CD4-positive, alpha-beta T cell treated with Interleukin-17A for 4 hours (primary cell): ENCODE measurements at places on chromosomes 13 and 19.

GRCh38 chr19:32862741-32863140, 6.8 kb downstream of the SLC7A9 start:
- DNase-seq = no peak

DNA sequence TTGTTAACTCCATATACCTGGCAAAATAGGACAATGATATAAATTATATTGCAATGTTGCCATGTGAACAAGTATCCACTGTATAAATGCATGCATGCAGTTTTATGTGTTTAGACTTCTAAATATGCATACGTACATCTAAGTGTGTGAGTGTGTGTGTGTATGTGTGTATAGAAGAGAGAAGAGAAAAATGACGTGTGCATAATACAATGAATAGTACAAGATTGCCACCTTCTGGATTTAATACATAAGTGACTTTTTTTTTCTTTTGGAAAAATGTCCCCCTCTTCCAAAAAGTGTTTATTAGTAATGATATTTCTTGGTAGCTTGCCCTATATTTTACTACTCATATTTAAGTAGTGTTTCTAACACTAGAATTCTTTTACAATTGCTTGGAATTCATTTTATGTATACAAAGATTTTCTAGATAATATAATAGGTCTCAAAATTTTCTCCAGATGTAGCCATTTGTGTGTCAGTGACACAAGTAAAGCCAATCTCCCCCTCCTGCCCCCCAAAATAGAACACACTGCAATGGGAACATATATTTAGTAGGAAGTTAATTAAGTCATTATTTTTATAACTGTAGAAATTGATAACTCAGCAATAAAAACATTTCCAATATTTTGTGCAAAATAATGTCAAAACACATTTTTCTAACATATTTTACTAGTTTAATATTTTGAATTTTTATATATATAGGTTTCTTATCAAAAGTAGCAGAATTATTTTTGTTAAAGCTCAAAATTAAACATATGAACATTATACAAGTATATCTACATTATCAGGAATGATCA, 783.3 kb upstream of the ATXN8OS start:
- no peak for DNase-seq

- DNase-seq = no peak
These were observed 41.9 kb downstream of the ADPRHL1 start for GRCh38 chr13:113411216-113412023.

DNA sequence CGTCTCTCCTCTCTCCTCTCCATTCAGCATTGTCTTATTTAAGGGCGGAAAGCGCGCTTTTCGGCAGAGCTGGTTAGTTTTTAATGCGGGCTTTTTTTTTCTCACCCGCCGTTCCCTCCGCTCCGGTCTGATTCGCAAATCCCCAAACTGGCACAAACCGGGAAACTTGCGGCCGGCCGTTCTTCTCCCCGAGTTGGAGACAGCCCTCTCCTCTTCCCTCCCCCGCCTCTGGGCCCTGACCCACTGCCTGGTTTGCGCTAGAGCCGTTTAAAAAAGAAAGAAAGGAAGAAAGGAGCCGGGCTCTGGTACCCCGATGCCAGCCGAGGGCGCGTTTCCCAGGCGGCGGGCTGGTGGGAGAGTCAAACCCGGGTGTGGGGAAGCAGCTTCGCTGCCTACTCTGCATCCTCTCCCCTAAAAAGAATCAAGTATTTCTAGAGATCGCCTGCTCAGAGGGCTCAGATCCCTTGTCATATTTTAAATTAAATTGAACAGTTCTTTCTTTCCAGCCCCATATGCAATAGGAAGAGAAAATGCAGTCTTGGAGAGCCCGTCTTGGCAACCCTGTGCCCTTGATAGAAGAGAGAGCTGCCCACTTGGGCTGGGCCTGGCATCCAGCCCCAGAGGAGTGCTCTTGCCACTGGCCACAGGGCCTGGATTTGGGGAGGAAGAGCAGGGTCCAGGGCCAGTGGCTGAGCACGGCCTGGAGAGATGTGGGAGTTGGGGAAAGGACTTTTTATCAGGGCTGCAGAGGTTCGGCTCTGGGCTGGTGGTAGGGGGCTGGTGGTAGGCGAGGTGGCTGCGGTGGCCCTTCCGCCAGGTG, 19.0 kb downstream of the NFIX start:
- no peak for DNase-seq

DNA sequence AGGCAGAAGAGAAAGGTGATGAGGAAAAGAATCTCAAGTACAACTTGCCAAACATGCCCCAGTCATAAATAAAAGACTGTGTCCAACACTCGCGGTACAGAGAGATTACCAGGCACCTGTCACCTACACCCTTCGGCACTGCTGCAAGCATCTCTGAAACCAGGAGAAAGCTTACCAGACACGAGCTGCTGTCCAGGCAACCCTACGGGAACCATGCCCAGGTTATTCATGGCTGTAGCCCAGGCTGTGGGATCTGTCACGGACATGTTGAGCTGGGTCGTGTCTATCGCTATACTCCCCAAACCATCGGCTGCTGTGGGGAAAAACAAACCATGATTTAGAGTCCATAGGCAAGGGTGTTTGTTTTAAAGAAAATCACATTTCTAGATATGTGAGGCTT, 375.0 kb downstream of the ENOX1 start:
- DNase-seq = no peak

GRCh38 chr13:42328672-42329071, 56.7 kb downstream of the AKAP11 start:
- no peak for DNase-seq

DNA sequence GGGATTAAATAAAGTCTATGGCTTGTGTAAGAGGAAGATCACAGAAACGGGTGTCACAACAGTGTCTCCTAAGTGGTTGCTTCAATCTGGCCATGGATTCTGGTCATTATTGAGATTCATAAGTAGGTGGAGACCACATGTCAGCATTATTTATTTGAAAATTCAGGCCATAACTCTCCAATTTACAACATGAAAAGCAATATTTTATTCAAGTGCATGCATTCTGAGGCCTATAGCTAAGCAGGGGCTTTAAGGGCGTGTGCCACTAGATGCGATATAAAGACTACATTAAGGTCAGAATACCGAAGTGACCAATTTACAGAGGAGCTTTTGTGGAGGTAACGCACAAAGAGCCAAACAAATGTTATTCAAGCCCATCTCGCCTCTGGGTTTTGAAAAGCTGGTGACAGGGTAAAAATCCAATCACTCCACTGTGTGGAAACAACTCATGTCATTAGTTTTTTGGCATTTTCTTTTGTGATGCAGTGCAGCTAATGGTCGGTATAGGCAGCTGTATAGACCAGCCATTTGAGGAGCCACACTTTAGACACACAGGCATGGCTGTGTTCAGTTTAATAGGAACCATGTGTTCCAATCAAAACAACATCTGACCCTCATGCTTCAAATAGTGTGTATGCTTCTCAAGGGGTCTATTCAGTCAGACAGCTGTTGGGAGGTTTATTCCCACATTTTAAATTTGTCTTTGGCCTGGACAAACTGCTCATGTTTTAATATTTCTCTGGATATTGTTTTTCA, 123.7 kb downstream of the KL start:
- no peak for DNase-seq

GRCh38 chr19:4516939-4517300, 1.4 kb downstream of the PLIN4 start:
- no peak for DNase-seq

DNA sequence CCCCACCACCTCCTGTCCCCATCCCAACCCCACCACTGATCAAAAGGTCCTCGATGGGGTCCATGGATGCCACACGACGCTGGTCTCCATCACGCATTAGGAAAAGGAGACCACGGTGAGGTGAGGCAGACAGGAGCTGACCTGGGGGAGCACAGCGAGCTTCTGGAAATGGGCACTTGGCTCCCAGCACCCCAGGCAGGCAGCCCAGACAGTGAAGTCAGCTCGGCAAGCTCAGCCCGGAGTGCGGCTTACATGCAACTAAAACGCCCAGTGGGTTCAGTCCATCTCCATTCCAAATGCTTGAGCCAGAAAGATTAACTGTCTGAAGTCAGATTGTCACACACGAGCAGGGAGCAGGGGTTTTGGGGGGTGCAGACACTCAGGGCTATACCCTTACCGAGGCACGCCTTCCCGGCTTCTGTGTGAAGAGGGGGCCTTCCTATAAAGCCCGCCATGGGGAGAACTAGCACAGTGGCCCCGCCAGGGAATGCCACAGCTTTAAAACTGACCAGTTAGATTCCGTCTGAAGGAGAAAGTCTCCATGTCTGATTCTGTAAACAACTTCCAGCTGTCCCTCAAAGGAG, 79.4 kb downstream of the SPACA7 start:
- DNase-seq = no peak

- no peak for DNase-seq
These were observed 14.7 kb downstream of the KCNN1 start for GRCh38 chr19:17981611-17982010.
